Activated CD4-positive, alpha-beta T cell treated with anti-CD3 and anti-CD28 coated beads, Interleukin-2, amount 10 ng/mL, durations not matched to agents 7 days and 5 days (primary cell): ENCODE measurements at places on chromosomes 1 and 21.

- DNase-seq, result no peak
Observed at GRCh38 chr1:30444401-30444800, 279.0 kb downstream of the MATN1 start.

DNA sequence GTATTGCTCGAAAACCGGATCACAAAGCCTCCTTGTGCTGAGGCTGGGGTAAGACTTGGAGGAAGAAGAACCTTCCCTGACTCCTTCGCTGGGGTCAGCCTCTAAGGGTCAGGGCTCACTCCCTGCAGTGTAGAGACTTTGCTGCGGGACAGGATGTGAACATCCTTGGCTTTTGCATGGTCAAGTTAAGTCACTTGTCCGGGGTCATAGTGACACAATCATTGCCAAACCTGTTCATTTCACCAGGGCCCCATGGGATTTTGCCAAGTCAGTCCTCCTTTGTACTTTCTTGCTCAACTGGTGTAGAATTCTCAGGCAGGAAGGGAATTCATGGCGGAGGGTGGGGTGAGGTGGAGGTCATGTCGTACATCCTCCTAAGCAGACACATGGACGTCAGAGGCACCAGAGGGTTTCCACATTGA is 24.7 kb upstream of the IL10 start:
- DNase-seq, result no peak

DNA sequence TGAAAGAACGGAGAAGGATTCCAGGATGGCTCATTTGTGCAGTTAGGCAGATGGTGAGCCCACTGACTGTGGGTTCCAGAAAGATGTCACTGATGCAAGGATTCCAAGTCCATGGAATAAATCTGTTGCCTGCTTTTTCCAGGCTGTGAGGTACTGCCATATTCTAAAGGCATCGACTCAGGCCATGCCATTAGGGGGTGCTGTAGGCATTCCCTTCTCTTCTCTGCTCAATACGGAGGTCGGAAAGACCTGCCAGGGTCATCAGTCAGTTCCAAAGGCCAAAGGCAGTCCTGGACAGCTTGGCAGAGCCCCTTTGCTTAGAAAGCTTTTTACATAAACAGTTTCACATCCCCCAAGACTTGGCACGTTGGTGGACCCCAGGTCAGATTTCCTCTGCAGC is 31.7 kb upstream of the TMEM125 start:
- DNase-seq, result peak; percentile 51

GRCh38 chr1:85894651-85895050 is 186.4 kb upstream of the ZNHIT6 start:
- peak; percentile 9 for DNase-seq

- no peak for DNase-seq
Observed at GRCh38 chr1:171256940-171257606, 8.8 kb downstream of the FMO1 start.

GRCh38 chr21:40254540-40255465 is 387.6 kb downstream of the PCP4 start:
- DNase-seq, result no peak

- DNase-seq, result no peak
Observed at GRCh38 chr1:9435854-9436640, 103.2 kb upstream of the SLC25A33 start.

GRCh38 chr1:182833271-182833670 is 5.9 kb upstream of the DHX9 start:
- no peak for DNase-seq

GRCh38 chr1:193626695-193627094 is 440.3 kb upstream of the B3GALT2 start:
- no peak for DNase-seq

DNA sequence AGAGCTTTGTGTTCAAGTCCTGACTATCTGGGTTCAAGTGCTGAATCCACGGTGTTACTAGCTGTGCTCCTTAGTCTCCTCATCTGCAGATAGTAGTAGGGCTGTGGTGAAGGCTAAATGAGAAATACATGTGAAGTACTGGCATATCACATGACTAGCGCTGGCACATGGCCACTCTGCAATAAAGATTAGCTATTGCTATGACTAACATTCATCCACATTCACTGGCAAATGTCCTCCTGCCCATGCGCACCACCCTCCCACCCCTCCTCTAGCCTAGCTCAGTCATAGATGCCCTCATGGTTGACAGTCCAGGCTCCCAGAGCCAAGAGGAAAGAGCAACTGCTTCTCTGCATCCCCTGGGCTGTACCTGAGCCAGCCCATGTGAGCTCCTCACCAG is 8.5 kb upstream of the COL8A2 start:
- no peak for DNase-seq

DNA sequence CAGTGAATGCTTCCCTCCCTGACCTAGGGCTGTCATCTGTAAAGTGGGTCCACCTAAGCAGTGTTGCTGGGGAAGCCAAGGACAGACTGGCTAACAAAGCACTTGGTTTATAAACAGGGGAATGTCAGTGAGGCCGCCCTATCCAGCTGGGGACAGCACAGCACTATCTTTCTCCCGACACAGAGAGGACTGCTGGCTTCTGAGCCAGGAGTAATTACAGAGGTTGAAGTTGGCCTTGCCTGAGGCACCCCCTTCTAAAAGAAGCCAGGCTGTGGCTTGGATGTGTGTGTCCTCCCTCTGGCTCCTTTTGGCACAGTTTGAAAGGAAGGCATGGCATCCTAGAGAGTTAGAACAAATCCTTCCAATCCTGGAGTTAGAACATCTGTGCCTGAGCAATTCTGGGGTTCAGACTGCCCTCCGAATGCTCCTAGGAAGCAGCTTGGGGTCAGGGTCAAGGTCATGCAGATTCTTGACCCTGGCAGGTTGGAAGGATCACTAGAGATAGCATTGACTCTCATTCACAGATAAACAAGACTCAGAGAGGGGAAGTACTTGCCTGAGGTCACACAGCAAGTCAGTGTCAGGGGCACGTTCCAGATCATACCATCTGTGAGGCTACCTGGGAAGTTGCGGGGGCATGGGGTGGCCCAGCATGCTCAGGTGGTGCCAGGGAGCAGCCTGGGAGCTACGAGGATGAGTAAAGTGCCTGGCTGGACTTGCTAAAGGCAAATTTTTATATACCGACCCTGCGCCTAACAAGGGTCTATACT is 1.3 kb upstream of the LDLRAP1 start:
- DNase-seq, result no peak

DNA sequence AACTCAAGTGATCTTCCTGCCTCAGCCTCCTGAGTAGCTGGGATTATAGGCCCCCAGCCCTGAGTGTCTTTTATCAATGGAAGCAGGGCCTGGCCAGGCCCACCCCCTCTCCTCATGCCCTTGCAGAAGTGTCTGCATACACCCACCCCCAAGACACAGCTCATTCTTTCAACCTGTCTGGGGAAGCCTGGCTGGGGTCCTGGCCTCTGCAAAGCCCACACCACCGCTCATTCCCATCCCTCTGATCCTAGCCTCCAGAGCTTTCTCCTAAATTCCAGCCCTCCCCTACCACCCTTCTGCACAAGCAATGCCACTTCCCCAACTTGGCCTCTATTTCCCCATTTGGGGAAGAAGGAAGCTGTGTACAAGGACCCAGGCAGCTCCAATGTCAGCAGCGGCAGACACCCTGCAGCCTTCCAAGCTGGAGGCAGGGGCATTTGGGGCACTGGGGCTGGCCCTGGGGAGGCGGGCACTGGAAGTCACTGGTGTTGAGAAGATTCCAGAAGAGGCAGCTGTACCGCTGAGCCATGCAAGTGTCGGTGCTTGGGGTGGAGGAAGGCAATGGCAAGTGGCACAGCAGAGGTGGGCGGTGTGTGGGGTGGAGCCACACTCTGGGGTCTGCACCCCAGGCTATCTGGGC is 33.7 kb upstream of the ARF1 start:
- DNase-seq, result no peak

DNA sequence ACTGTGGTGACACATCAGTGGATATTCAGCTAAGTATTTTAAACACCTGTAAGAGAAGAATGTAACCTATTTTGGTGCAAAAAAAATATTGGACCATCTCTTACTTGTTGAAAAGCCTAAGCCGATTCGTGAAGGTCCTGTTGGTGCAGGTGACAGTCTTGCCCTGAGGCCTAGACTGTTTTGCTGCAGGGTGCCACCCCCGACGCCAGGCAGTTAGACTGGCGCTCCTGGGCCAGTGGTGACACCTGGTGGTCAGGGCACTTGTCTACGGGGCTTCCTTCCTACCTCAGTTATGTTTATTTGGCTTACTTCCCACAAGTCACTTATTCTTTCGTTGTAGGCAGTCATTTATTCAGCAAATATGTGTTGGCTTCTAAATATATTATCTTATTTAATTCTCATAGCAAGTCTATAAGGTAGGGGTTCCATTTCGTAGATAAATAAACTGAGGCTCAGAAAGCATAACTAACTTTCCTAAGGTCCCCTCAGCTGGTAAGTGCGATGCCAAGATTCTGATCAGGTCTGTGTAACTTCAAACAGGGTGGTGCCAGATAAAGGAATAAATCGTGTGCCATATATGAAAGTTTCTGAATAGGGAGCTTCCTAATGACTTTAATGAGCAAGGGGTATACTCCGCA is 1.9 kb downstream of the EEIG2 start:
- DNase-seq, result peak; percentile 90

DNA sequence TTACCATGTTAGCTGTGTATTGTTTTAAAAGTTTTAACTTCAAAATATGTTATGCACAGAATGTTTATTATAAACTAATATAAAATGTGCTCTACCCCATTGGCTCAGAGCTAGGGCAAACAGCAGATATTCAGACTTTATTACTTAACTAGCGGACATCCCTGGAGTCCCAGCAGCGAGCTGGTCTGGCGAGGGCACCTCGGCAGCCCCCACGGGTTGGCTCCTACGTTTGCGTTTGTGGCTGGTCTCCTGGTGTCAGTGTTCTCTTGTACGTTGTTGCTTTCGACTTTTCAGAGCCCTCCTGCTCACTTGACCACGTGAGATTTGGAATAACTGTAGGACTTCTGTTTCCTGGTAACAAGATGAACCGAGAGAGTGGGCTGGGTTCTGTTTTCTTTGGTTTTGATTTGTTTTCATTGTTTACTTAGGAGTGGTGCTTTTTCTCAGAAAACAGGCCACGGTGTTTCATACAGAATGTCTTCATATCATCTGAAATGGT is 44.5 kb downstream of the CBS start:
- no peak for DNase-seq

- no peak for DNase-seq
Observed at GRCh38 chr1:107807855-107808254, 157.1 kb downstream of the VAV3 start.

GRCh38 chr1:155145491-155145890 is 5.2 kb upstream of the DPM3 start:
- no peak for DNase-seq

- DNase-seq, result no peak
Observed at GRCh38 chr1:15691434-15692032, 7.4 kb downstream of the PLEKHM2 start.

DNA sequence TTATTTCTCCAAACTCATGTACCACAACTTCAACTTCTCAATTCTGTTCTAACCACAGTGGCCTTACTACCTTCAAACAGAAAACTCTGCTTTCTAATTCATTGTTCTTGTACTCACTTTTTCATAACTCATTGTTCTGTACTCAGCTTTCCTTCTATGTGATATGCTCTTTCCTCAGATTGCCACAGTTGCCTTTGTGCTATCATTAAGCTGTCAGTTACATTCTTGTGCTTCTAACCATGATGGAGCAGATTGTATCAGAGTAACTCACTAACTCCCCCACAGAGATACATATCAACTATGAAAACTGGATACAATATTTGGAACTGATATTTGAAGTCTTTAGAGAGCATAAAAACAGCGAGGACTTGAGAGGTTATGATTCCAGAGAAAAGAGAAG is 1213.7 kb downstream of the KCNT2 start:
- DNase-seq, result no peak
